ENCODE measurements at places on chromosomes 1 and 21.

DNA sequence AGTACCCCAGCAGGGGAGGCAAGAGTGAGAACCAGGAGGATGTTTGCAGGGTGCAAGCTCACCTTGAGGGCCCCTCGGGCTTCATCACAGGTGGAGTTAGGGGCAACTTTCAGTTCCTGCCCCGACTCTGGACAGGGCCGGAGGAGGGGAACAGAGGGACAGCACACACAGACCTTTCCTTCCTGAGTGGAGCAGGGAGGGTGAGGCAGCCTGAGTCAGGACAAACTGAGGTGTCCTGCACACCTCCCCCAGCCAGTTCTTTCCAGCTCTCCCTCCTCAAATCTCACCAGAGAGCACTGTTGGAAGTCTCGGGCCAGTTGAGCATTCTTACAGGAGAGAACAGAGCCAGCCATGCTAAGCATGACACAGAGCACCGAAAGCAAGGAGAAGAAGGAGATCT lies 1.5 kb downstream of the ENTREP3 start:
- no peak for DNase-seq

GRCh38 chr1:232057217-232057895 lies 430.8 kb downstream of the DISC1 start:
- no peak for DNase-seq

DNA sequence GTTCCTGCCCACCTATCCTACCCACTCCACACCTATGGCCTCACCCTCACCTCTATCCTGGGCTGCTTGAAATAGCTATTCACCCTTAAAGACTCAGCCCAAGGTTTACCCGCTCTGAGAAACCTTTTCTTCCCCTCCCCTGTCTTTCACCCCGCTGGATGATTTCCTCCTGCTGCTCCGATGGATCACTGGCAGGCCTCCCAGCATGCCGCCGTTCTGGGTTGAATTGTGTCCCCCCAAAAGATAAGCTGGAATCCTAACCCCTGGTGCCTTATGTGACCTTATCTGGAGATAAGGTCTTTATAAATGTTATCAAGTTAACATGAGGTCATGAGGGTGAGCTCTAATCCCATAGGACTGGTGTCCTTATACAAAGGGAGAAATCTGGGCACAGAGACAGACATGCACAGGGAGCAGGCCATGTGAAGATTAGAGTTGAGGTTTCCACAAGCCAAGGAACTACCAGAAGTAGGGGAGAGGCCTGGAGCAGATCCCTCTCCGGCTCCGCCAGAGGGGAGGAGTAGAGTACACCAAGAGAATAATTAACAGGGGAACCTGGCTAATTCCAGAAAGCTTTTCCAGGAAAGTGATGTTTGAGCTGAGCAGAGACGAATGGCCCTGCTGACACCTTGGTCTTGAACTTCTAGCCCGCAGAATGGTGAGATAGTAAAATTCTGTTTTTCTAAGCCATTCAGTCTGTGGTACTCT lies 110.0 kb upstream of the SERBP1 start:
- DNase-seq, result no peak

DNA sequence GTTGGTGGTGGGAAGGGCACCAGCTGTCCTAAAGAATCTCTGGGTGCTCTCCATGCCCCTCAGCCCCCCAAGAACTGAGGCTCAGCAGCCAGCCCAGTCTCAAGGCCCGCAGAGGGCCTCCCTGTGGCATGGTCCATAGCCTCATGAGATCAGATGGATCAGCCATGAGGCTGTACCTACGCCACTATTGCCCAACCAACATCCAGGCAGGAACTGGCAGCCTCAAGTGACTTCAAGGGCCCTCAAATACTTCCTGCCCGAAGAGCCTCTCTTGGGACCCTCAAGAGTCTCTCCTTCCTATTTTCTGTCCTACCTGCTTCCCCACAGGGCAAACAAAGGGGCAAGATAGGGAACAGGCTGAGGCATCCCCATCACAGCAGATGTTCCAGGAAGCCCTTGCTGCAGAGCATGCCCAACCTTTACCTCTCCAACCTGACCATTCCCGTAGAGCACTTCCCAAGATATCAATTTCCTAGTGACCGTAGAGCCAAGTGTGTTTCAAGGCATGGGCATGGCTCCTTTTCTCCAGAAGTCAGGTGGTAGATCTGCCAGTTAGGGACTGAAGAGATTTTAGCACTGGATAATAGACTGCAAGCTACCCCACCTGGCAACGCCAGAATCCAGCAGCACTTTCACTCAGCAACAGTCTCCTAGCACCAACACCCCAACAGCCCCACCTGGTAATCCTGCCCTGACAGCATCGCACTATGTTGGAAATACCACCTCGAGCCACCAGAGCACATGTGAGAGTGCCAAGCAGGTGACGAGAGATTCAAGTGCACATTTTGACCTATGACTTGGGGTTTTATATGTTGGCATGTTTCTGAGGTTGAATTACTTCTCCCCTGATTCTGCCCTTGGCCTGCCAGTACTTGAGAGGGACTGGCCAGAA lies 13.7 kb upstream of the MFSD2A start:
- no peak for DNase-seq

DNA sequence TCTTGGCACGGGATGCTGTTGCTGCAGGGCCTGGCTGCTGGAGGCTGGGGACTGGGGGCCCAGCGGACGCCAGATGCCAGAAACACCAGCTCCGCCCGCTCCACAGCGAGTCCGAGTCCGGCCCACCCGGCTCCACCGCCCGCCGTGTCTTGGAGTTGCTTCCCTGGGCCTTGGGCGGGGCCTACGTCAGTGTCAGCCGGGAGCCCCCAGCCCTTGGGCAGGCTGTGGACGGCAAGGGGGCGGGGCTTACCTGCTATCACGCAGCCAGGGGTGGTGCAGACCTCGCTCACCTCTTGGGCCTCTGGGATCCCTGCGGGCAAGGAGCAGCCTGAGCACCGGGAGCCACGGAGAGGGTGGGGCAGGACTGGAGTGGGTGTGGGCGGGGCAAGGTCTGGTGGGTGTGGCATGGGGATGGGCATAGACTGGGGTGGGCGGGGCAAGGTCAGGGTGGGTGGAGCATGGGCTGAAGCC lies 21.8 kb downstream of the MMEL1 start:
- no peak for DNase-seq

GRCh38 chr1:147079400-147080005 lies 92.8 kb downstream of the PRKAB2 start:
- DNase-seq, result no peak

DNA sequence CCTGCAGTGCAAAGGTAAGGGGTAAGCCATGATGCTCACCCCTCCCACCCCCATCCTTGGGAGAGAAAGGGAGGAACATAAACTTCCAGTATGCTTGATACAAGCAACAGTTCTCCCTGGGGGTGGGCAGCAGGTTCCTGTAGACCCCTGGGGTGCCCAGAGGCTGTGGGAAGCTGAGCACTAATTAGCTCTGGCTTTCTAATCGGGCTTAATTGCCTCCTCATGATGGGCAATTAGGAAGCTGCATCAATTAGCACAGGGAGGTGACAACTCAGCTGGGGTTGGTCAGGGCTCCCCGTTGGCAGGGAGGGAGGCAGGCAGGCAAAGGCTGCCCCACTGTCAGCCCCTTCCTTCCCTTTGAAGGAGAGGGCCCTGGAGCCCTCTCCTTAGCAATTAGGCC lies 15.7 kb upstream of the LMNA start:
- no peak for DNase-seq

DNA sequence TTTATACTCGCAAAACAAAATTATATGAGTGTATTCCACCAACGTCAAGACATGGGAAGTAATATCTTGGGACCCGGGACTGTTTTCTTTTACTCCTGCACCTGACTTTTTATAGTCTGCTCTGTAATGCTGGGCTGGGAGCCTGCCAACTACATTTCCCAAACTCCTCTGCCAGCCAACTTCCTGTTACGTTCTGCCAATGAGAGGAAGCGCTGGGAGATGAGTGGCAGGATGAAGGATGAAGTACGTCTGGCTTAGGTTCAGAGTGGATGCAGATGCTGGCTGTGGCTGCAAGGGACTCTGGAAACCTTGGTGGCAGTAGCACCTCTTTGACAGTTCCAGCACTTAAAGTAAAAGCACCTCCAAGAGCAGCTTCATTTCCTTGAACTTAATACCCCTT lies 59.6 kb downstream of the USP24 start:
- DNase-seq, result no peak

- peak; percentile 31 for DNase-seq
Observed at GRCh38 chr1:169538998-169539871, 47.0 kb downstream of the F5 start.

DNA sequence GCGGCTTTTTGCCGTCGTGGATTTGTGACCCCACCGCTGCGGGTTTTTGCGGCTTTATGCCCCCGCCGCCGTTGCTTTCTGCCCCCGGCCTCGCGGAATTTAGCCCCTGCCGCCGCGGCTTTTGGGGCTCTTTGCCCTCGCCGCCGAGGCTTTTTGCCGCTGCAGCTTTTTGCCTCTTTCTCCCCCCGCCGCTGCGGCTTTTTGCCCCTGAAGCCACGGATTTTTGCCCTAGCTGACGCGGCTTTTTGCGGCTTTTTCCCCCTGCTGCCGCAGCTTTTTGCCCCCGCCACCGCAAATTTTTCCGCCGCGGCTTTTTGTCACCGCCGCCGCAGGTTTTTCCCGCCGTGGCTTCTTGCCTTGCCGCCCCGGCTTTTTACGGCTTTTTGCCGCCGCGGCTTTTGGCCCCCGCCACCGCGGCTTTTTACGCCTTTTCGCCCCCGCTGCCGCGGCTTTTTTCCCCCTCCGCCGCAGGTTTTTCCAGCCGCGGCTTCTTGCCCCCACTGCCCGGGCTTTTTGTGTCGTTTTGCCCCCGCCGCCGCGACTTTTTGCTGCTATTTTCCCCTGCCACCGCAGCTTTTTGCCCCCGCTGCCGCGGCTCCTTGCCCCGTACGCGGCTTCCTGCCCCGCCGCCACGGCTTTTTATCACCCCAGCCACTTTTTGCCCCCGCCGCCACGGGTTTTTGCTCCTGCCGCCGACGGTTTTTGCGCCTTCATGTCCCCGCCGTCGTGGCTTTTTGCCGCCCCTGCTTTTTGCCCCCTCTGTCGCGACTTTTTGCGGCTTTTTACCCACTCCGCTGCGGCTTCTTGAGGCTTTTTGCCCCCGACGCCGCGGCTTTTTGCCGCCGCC lies 3933.6 kb downstream of the SRGAP2C start:
- DNase-seq, result no peak

DNA sequence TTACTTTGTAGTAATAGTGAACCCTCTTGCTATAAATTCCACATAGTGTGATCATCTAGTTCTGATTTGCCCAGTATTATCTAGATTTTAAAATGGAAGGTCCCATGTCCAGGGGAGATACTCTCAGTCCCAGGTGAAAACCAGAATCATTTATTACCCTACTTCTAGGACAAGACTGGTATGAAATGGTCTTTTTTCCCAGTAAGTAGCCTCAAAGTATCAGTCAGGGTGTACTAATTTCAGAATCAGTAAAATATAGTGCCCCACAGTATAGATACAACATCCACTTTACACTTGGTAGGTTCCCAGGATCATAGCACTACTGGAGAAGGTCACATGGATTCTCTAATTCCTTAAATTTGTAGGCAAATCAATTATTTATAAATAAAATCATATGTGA lies 318.3 kb downstream of the GRIK1 start:
- DNase-seq, result no peak

DNA sequence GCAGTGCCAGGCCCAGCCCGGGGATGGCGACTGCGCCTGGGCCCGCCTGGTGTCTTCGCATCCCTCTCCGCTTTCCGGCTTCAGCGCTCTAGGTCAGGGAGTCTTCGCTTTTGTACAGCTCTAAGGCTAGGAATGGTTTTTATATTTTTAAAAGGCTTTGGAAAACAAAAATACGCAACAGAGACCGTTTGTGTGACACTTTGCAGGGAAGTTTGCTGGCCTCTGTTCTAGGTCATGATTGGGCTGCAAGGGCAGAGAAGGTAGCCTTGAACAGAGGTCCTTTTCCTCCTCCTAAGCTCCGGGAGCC lies 719 bp downstream of the SOD1 start:
- peak; percentile 46 for DNase-seq

GRCh38 chr1:151846062-151846568 lies 6.5 kb upstream of the C2CD4D start:
- no peak for DNase-seq

GRCh38 chr1:238649200-238649599 lies 737.2 kb upstream of the CHRM3 start:
- DNase-seq, result no peak

GRCh38 chr1:183776731-183777130 lies 28.2 kb upstream of the RGL1 start:
- no peak for DNase-seq

DNA sequence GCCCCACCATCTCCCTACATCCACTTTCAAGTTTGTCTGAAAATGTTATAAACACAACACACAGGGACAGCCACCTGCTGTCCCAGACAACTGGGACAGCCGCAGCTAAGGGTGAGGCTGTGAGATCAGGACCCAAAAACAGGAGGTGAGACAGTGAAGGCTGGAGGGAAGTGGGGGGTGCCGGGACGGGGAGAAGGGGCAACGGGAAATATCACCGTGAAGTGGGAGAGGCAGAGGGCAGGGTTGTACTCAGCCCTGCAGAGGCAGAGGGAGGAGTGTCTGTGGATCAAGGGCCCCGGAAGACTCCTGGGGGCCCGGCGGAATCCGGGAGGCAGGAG lies 114.4 kb downstream of the CASZ1 start:
- DNase-seq, result no peak

- DNase-seq, result no peak
Observed at GRCh38 chr1:183239220-183239742, 53.2 kb downstream of the LAMC2 start.

Measured in T1000 (cell line).